BJ (cell line): ENCODE measurements at places on chromosomes 11 and 22. TPM values are rescaled to one million over a fixed set of nuclear protein-coding genes. Genes with fewer than 3 reads are reported as not detected.

BRSK2 gene
- 0.18 and 0.28 TPM in 2 replicates for polyA plus RNA-seq

- no peak for DNase-seq
Measured at GRCh38 chr11:66767666-66768065, 38.6 kb upstream of the SPTBN2 start.

DNA sequence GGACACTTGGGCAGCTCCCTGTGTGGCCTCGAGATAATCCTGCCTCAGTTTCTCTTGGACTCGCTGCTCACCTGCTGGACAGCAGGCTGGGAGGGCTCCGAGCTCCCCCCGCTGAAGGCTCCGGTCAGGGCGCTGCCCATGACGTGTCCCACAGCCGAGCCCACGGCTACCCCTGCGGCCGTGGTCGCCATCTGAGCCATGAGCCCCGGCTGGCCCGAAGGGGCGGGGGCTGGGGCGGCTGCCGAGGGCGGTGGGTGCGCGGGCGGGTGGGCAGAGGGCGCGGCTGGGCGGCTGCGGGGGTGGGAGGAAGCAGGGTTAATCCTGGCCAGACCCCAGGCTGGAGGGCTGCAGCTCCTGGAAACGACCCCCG is 484 bp downstream of the CHCHD10 start:
- no peak for DNase-seq

- no peak for DNase-seq
Measured at GRCh38 chr11:75203138-75203537, 37.4 kb upstream of the TPBGL start.

TMEM25 gene
- 16.1 and 30.2 TPM in 2 replicates for polyA plus RNA-seq

GRCh38 chr11:19553683-19554333 is 158.8 kb upstream of the NAV2 start:
- DNase-seq, result no peak

- DNase-seq, result peak; percentile 71
Measured at GRCh38 chr11:130068986-130069658, 572 bp upstream of the APLP2 start.

DNA sequence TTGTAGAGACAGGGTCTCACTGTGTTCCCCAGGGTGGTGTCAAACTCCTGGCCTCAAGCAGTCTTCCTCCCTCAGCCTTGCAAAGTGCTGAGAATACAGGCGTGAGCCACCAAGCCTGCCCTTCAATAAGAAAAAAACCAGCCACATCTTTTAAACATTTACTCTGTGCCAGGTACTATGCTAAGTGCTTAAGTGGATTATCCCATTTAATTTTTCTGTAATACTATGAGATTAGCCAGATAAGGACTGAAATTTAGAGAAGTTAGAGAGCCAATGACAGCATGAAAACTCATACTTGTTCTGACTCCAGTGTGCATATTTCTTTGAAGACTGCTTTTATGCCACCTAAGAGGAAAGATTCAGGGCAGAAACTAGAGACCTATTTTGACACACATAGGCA is 35.7 kb downstream of the PPME1 start:
- DNase-seq, result no peak

GRCh38 chr11:114060392-114061047 is 1.0 kb downstream of the ZBTB16 start:
- DNase-seq, result no peak

- DNase-seq, result no peak
Measured at GRCh38 chr22:27283714-27284113, 517.8 kb downstream of the MN1 start.
